ENCODE measurements at places on chromosomes 4 and X.

- DNase-seq: no peak
These were observed 214.6 kb downstream of the PTTG2 start for GRCh38 chr4:38174801-38175200.

DNA sequence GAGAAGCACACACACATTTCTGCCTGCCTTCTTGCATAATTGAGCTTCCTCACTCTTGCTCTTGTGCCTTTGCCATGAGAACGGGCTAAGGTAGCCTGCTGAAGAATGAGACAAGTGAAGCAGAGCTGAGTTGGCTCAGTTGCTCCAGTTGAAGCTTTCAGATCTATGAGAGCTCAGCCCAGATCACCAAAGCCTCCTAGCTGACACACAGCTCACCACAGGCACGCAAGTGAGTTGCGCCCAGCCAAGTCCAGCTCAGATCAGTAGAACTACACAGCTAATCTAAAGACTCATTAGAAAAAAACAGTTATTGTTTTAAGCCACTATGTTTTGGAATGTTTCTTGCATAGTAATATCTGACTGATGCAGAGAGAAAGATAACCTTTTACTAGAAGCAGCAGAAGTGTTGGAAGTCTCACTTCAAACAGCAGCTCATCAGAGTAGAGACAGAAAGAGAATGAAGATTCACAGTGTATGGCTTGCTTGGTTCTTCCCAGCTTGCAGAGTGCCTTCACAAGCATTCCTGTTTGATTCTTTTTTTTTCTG is 362.4 kb downstream of the MID1IP1 start:
- DNase-seq: no peak

DNA sequence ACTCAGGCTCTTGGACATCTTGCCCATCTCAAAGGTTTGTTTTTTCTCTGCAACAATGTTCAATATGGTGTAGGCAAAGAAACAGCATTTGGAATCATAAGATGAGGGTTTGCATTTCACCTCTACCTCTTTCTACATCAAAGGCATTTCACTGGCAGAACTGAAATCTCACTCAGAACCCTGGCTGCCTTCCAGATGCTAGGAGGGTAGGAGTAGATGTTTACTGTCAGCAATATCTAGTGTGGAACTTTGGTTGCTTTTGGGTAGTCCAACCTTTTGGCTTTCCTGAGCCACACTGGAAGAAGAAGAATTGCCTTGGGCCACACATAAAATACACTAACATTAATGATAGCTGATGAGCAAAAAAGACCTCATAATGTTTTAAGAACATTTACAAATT is 297.0 kb upstream of the KLF3 start:
- DNase-seq: no peak

DNA sequence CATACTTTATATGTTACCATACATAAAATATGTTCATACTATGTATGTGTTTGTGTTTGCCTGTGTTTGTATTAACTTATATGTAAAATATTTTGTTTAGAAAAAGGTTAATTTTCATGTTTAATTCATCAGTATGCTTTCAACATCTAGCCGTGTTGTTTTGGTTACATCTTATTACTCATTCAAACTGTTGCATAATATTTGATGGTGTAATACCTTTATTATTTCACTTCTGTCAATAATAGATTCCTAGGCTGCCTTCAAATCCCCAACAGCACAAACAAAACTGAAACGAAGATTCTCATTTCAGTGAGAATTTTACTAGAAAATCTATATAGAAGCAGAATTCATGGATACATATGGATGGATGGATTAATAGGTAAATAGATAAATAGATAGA is 462.3 kb upstream of the ADGRL3 start:
- DNase-seq: no peak

- DNase-seq: no peak
These were observed 108.3 kb downstream of the SHROOM3 start for GRCh38 chr4:76543378-76543777.

GRCh38 chr4:127498366-127498765 is 134.4 kb upstream of the INTU start:
- DNase-seq: no peak
